ENCODE measurements at places on chromosomes 7 and 10.

DNA sequence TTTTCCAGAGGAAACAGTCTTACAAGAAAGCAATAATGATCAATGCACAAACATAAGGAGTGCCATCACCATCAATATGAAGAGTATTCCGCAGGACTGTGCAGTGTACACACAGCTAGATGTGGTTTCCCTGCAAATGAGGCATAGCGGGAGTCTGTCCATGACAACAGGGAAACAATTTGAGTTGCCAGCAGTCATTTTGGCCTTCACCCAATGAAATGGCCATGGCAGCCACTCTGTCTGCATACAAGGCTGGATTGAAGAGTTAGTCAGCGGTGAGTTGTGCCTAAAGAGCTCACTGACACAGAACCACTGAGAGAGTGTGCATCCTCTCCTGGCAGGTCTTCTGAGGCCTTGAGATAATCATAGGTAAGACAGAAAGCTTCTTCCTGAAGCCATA is 303.3 kb downstream of the IPMK start:
- no peak for DNase-seq

- DNase-seq, result no peak
These were observed 184.7 kb downstream of the PLPP4 start for GRCh38 chr10:120641695-120642094.

DNA sequence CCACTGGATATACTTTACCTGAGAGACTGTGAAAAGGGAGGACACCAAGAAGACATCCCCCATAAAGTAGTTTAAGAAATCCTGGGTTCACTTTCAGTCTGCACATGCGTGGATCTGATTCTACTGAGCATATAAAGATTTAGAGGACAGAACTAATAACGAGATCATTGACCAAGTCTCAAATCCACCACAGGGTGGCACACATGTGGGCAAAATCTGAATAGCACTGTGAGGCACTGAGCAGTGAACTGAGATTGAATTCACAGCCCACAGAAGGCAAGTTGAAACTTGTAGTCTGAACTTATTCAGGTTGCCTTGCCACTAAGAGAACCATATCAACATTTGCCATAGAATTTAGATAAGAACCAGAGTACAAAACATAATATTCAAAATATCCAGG is 818.6 kb downstream of the GRID1 start:
- DNase-seq, result peak; percentile 12

DNA sequence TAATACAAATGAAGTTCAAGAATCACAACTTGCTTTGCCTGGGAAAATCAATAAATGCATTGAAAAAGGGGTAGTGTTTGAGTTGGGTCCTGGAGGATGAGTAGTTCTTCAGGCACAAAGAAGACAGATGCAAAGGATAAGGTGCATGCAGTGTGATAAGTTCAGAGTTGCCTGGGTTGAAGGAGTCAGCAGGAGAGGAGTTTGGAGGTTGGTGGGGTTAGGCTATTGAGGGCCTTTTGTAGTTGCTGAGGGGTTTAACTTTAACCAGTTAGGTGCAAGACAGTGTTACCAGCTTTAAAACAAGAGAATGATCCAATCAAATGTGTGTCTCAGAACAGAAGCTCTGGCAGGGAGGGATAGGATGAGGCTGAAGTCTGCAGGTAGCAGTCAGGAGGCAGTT is 44.3 kb upstream of the GLCCI1 start:
- DNase-seq, result no peak

DNA sequence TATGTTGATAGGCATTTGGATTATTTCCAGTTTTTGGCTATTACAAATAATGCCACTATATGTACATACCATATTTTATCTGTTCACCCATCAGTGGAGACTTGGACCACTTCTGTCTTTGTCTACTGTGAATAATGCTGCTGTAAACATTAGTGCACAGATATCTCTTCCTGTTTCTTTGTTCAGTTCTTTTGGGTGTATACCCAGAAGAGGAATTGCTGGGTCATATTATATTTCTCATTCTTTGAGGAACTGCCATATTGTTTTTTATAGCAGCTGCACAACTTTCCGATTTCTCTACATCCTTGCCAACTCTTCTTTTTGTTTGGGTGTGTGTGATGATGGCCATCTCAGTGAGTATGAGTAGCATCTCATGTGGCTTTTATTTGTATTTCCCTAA is 218.0 kb downstream of the LRMDA start:
- no peak for DNase-seq

DNA sequence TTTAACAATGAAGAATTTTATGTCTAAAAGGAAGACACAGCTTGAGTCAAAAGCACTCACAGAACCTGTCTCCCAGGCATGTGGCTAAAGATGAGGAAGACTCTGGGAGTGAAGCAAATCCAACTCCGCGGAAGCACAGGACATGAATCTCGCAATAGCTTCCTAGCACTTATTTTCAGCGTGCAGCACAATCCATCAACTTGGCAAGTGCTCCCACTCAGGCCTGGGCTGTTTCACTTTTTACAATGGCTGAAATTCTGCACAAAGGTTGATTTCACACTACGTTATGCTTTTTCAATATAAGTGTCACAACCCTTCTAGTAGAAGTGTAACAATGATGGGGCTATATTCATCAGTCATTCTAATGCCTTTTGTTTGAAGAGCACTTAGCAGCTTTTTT is 180.2 kb downstream of the XPNPEP1 start:
- no peak for DNase-seq

GRCh38 chr10:52780391-52781155 is 8.0 kb upstream of the MBL2 start:
- DNase-seq, result no peak

- peak; percentile 48 for DNase-seq
These were observed 224.4 kb downstream of the ARHGAP12 start for GRCh38 chr10:31704195-31704594.

DNA sequence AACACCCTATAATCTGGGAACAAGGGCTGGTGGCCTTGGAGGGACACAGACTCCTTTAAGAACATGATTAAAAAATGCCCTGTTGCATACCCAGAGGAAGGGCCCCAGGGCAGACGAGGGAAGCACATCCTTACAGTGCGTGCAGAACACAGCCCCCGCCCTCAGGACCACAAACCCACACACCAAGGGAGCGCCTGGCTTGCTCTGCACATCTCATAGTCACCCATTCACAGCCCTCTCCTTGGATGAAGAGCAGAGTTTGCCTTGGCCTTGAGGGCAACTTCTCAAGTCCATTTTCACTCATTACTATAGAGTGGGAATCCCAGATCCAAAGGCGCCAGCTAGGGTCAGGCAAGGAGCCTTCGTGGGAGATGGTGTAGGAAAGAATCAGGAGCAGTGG is 6.3 kb upstream of the VSIR start:
- no peak for DNase-seq

DNA sequence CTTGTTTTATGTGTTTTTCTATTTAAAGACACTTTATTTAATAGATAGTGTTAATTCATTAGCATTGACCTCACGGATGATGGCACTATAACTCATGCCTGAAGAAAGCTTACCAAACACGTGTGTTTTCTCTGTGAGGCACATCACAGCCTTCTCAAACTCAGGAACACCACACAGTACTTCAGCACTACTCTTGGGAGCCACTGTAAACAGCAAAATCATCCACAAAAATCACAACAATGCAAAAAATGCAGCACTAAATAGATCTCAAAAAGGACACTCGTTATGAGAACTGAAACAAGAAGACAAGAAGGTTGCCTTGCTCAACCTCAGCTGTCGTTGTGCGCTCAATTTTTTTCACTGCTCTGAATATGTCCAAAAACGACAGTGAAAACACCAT is 12.0 kb upstream of the PARP12 start:
- DNase-seq, result no peak

DNA sequence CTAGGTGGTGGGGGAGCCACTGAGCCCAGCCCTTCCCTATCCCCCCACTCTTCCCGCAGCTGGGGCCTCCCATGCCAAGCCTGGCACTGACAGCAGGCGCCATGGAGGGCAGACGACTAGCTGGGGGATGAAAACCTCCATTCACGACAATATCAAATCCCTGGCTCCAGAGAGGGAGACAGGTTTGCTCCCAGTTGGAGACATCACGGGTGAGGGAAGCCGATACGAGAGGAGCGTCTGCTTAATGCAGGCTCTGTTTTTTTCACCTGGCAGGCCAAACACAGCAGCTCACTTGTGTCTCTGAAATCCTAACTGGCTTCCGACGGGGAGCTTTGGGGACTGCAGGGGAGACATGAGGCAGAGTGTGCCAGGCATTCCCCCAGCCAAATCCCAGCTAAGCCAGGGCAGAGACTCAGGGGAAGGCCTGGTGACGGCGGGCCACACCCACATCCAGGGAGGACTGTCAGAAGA is 307.4 kb upstream of the ZMIZ1 start:
- peak; percentile 89 for DNase-seq

GRCh38 chr10:6068006-6068405 is 5.8 kb upstream of the IL2RA start:
- no peak for DNase-seq

DNA sequence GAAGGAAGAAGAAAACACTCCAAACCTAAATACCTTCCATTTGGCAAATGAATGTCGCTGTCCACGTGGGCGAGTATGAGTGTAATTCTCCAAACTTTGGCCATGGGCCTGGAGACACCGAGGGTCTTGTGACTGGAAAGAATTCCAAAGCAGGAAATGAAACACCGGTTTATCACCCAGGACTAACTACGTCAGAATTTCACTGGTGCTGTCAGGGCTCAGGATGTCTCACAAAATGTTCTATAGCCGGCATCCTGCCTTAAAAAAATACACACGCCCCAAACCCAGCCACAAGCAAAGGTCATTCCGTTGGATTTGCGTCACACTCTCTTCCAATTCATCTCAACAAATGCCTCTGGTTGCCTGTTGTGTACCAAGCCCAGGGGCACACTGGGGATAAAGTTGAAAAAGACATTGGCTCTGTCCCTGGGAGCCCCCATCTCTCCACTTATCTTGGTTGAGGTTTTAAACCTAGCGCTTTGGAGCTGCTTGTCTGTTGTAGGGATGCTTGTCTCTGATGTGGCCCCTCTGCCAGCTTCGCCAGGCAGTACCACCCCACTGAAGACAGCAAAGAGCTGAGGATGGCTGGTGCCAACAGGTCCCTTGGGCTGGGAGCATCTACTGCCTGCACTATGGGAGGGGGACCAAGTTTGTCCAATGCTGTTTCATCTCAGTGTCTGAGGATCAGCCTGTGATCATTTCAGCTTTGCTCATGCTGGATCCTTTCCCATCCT is 31.2 kb downstream of the GSTO2 start:
- DNase-seq, result no peak

DNA sequence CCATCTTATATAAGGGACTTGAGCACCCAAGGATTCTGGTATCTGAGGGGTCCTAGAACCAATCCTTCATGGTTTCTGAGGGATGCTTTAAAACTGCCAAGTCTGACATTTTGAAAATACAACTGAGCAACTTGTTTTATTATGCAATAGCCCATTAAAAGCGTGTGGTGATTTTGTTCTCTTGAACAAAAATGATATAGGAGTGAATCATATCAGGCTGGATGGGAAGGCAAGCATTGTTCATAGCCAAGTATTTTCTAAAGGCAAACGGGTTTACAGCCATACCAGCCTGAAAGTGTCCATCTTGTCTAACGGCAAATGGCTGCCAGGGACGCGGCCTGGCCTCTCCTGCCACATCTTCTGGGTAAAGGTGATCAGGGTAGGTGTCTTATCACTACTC is 23.4 kb downstream of the RPP38 start:
- no peak for DNase-seq

GRCh38 chr7:43700059-43700501 is 29.2 kb downstream of the COA1 start:
- DNase-seq, result peak; percentile 58

- no peak for DNase-seq
These were observed 38.3 kb upstream of the EGFR start for GRCh38 chr7:54980521-54980920.

GRCh38 chr7:32458025-32458424 is 32.2 kb downstream of the LSM5 start:
- no peak for DNase-seq

Measured in NCI-H446 treated with DMSO at 0.1 percent for 48 hours (cell line).